ENCODE measurements at places on chromosomes 1 and 21.

DNA sequence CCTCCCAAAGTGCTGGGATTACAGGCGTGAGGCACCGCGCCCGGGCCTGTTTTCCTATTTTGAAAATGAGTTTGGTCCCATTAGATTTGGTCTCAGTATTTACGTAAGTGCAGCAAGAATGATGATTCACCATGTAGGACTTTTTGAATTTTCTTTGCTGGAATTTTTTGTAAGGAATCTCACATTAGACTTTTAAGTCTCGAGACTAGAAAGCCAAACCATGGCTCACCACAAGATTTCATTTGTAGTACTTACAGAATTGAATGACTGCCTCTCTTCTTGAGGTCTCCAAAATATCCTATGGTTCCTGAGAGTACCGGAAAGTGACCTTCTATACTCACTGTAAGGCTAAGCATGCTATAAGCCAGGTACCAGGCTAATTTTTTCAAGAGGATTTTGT lies 325 bp downstream of the OR14A2 start:
- DNase-seq: no peak

DNA sequence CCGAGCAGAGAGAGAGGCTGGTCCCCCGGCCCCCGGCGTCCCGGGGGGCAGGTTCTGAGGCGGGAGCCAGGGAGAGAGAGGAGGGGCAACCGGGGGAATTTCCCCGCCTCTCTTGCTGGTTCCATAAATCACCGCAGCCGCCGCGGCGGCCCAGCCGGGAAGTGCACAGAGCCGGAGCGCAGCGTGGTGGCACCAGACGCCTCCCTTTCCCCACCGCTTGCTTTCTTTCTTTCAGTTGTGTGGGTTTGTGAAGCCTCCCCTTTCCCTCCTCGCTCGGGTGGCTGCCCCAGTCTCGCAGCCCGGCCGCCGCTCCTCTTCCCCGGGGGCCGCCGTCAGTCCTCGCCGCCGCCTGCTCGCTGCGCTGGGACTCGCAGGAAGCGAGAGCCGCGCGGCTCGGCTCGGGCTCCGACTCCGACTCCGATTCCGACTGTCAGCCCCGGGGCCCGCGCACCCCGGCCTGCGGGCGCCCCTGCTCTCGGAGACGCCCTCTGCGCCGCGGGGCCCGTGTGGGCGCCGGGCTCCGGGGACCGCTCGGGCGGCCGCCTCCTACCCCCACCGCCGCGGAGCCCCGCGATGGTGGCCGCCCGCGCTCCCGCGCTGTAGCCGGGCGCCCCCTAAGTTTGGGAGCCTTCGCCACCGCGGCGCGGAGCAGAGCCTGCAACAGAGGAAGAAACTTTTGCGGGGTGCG lies at the start of gene CACHD1:
CACHD1 (plus strand) TSS at position 153 of the 688 bp plus-strand sequence. CDS start 616 bp downstream, outside the sequence.
- DNase-seq: peak; percentile 70

DNA sequence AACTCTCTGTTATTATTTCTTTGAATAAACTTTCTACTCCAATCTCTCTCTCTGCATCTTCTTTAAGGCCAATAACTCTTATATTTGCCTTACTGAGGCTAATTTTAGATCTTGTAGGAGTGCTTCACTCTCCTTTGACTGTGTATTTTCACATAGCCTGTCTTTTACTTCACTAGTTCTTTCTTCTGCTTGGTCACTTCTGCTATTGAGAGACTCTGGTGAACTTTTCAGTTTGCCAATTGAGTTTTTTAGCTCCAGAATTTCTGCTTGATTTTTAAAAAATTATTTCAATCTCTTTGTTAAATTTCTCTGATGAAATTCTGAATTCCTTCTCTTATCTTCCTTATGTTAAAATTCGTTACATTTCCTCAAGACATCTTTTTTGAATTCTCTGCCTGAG lies 18.2 kb downstream of the GPR88 start:
- no peak for DNase-seq

GRCh38 chr21:27802816-27803475 lies 836.1 kb upstream of the ADAMTS5 start:
- peak; percentile 57 for DNase-seq

DNA sequence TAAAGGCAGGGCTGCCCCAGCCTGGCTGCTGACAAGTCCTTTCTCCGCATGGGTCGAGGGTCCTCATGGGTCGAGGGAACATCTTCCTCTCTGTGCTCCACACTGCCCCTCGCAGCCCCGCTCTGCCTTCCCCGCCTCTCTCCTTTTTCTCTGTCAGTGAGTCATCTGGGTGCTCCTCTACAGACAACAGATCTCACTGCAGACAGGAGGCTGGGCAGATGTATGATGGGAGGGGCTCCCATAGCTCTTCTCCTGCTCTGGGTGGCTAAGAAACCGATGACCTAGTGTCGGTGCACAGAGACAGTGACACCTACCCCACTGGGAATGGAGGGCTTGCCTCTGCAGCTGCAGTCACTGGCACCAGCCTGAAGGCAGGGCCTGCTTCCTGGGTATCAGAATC lies 5.5 kb downstream of the KCNA10 start:
- no peak for DNase-seq

- DNase-seq: no peak
Observed at GRCh38 chr1:37171691-37172090, 137.4 kb upstream of the GRIK3 start.

Data from foreskin melanocyte (primary cell).